ENCODE measurements at places on chromosomes 6 and 20. TPM values are rescaled to one million over a fixed set of nuclear protein-coding genes. Genes with fewer than 3 reads are reported as not detected.

The TM9SF4 gene
- total RNA-seq, result 18.4 TPM

The PPDPF gene
- total RNA-seq, result 47.2 TPM

The SPATA25 gene
- total RNA-seq, result not detected

The HLA-DPB1 gene
- not detected for total RNA-seq

The TMEM244 gene
- not detected for total RNA-seq

The ELOVL4 gene
- 1.3 TPM for total RNA-seq

The CD2AP gene
- 26.7 TPM for total RNA-seq

The RIMS1 gene
- total RNA-seq, result not detected

The DPPA5 gene
- total RNA-seq, result not detected

The NMBR gene
- total RNA-seq, result not detected

The SMLR1 gene
- not detected for total RNA-seq

The RAMACL gene
- 0.24 TPM for total RNA-seq

The PROKR2 gene
- total RNA-seq, result not detected

The NRM gene
- total RNA-seq, result 6.8 TPM

The GHRH gene
- total RNA-seq, result not detected

The FAXC gene
- 20.5 TPM for total RNA-seq

The ADNP gene
- 20.4 TPM for total RNA-seq

The OR2J3 gene
- total RNA-seq, result not detected

The MYCT1 gene
- not detected for total RNA-seq

The CRISP3 gene
- not detected for total RNA-seq
